GM12892 (cell line): ENCODE measurements at places on chromosomes 16 and 17.
A peak's percentile ranks its signal among the peaks of the same experiment; 100 is the strongest.

DNA sequence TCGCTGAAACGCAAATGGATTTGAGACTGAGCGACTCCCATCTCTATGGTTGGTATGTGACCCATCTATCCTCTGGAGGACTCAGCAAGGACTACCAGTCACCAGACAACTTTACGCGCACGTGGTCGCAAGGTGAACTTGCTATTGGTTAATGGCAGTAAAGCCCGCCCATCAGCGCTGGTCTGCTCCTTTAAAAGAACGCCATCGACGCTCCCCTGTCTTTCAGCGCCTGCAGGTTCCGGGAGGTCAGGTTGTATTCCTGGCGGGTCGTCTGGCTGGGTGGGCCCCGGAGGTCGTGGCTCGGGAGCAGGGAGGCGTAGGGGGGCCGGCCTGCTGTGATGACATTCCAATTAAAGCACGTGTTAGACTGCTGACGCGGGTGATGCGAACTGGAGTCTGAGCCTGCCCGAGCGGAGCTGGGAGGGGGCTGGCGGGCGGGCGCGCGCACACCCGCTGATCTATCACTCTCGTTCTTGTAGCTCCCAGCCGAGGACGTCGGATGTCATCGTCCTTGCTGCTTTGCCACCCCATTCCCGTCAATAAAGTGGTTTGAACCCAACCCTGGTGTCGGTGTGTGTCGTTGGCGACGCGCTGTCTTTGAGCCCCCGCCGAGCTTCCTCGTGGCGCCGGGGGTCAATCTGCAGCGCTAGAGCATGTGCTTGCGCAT lies 15.9 kb upstream of the ERN1 start:
- DNase-seq = peak; percentile 80

- DNase-seq = no peak
These were observed 44.4 kb upstream of the ZFHX3 start for GRCh38 chr16:73092236-73092781.

DNA sequence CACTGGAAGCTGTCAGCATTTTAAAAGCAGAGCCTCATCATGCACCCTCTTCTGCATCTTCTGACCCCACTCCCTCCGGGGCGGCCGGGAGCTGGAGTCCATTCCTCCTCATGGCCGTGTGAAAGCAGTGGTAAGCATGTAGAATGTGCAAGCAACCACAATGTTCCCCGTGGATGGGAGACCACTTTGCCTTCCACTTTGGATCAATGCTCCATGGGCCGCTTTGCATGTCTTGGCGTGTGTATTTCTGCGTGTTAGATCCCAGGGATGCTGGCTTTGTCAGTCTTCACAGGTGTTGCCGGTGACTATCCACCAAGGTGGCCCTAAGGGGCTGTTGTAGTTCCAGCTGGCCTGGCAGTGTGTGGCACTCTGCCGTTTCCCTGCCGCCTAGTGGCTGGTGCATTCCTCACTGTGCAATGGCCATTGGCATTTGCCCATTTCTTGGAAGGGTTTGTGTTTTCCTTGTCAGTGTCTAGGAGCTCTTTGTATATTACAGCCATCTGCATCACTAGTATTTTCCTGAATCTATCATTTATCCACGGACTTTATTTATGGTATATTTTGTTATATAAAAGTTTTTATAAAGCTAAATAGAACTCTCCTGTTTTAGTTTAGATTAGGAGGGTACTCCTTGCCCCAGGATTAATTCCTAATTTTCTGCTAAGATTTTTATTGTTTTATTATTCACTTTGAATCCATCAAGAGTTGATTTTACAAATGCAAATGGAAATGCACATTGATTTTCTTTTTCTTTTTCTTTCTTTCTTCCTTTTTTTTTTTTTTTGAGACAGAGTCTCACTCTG lies 5.8 kb upstream of the ALDH3A1 start:
- no peak for DNase-seq

DNA sequence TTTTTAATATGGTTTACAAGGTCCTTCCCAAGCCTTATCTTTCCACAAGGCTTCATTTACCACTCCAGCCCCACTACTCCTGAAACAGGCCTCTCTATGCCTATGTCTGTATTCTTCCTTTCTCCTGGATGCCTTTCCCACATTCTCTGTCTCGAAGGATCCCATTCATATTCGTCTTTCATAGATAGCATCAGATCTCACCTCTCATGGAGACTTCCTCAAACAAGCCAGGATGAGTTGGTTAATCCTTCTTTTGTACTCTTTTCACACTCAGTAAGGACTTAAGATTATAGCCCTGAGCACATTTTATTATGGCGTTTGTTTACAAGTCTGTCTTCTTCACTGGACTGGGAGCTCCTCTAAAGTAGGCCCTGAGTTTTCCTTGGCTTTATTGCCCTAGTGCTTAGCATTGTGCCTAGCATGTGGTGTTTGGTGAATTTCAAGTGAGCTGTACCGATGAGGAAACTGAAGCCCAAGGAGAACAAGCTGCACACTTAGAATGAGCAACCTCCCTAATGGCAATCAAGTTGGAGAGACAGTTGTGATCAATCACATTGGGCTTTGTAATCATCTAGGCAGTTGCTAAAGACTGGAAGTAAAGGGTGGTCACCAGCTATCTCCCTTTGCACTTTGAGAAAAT lies 10.0 kb upstream of the TBX4 start:
- DNase-seq = no peak

- DNase-seq = no peak
These were observed 11.2 kb downstream of the RTN4RL1 start for GRCh38 chr17:2013994-2014317.

DNA sequence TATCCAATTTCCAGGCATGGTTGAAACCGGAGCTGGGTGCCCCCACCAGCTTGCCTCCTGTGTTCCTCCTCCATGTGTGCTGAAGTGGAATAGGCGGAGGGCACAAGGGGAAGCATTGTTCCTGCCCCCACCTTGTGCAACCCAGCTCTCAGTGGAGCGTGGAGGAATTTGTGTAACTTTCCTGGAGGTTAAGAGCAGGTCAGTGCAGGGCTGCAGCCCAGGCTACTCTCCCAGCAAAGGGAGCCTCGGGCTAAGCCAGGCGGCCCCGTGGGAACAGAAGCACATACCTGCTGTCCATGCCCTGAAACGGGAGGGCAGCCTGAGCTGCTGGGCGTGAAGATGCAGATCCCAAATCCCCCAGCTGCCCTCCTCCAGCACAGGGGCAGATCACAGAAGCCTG lies 158.8 kb upstream of the LHX1 start:
- no peak for DNase-seq

GRCh38 chr17:76872221-76872873 lies 4.1 kb downstream of the MGAT5B start:
- no peak for DNase-seq

DNA sequence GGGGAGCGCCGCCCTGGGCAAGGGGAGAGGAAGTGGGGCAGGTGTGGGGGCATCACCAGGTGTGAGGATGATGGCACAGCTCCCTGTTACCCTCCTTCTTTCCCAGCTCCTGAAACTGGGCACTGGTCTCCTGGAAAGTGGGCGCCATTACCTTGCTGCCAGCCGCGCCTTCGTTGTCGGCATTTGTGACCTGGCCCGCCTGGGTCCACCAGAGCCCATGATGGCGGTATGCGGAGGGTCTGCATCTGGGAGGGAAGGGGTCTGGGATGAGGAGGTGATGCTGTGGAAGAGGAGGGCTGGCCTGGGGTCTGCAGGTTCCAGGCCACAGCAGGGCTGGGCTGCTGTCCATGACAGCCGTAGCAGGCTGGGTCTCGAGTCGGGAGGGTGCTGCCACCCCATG lies 5.5 kb downstream of the ACAP1 start:
- no peak for DNase-seq

DNA sequence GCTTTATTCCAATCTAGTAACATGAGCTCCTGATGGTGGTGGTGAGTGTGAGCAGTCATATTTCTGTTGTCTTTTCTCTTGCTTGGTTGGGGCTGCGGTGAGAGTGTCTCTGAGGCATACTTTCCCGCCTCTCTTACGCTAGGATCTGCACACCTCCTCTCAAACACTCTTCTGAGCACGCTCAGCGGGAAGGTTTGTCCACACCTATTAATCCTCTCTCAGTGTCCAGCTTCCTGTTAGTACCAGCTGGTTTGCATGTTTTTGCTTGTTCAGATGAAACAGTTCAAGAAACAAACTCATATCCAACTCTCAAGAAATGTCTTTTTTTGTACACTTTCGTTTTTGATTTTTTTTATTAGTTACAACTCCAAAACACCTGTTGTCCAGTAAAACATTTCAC lies 89.5 kb downstream of the CCDC182 start:
- no peak for DNase-seq

DNA sequence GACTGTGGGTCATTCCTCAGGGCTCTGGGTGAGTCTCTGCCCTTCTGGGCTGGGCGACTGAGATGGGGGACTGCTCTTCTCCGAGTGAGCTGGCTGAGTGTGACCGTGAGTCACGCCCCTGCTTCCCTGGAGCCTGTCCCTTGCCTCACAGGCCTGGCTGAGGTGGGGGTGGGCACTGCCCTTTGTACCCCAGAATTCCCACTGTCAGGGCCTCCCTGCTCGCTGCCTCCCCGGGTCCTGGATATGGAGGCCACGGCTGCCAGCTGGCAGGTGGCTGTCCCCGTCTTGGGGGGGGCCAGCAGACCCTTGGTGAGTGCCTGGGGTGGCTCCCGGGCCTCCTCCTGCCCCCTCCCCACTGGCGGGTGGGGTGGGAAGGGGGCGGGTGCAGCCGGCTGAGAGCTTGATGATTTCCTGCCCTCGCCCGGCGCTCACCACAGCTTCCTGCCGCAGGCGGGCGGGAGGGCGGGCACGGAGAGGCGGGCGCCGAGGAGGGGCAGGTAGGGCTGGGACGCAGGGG lies at the start of gene LAT:
Gene LAT, plus strand, starts transcription at position 434 of the 517 bp plus-strand sequence. CDS start 366 bp downstream, outside the sequence.
- no peak for DNase-seq

- peak; percentile 37 for DNase-seq
These were observed 167.1 kb downstream of the HAPSTR1 start for GRCh38 chr16:9258423-9259051.

DNA sequence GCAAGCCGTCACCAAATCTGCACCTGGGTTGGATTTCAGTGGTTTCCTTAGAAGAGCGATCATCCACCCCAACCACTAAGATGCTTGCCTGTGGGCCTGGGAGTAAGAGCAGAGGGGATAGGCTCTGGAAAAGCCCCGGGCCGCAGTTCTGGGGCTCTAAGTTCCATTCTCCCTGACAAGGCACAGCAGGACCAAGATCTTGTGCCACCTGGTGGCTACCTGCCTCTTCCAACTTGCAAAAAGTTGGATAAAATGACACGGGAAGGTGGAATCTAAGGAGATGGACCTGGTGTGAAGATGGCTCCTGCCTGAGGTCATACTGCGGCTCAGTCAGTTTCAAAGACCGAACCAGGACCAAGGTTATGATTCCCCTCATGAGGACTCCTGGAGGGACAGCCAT lies 42.3 kb downstream of the ABCC12 start:
- no peak for DNase-seq

DNA sequence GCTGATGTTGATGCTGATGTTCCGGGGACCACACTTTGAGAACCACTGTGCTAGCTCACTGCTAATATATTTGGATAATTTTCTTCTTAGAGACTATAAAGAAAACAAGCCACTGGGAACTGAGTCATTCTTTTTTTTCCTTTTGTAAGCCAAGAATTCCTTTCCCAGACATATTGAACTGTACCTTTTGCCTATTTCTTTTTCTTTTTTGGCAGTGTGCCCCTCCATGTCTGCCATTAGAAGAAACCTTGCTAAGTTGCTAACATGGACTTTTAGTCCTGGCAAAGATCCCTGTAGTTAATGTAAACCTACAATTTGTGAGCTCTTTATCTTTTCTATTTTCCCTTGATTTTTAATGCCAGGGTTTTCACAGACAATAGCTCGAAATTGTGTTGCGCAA lies 17.3 kb upstream of the ERCC4 start:
- DNase-seq = no peak

- no peak for DNase-seq
These were observed 3.2 kb downstream of the PITPNA start for GRCh38 chr17:1559047-1560043.

GRCh38 chr17:15171167-15172047 lies 93.7 kb downstream of the PMP22 start:
- DNase-seq = peak; percentile 17

DNA sequence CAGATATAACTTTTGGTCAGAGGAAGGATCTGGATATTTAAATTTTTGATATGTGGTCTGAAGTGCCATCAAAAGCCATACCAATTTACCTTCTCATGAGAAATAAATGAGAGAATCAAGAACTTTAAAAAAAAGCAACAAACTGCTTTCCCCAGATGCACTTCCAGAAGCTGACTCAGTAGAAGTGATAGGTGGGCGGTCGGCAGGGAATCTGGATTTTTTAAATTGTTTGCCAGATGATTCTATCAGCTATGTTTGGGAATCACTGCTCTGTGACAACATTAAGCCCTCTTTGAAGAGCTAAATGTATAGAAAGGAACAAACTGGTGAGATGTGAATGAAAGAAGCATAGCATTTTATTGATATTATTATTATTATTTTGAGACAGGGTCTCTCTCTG lies 19.2 kb downstream of the CDH3 start:
- DNase-seq = no peak
